ENCODE measurements at places on chromosomes 12 and 14.

DNA sequence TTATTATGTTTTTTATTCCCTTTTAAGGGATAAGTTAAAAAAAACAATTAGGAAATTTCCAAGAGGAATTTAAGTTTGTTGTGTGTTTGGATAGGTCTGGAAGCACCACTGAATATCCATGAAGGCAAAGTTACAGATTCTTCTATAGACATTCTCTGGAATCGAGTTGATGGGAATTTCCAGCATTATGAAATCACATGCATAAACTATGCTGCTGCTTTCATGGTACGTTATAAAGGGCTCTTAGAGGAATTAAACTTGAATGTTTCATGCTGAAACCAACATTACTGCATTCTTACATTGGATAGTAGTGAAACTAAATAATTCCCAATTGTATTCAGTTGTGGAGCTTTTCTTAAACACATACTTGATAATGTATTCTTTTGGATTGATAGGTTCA is 21.5 kb upstream of the PTPRQ start:
- no peak for DNase-seq

- no peak for DNase-seq
These were observed 40.0 kb downstream of the FBRSL1 start for GRCh38 chr12:132529906-132530305.

GRCh38 chr14:90999299-90999698 is 61.1 kb downstream of the RPS6KA5 start:
- no peak for DNase-seq

DNA sequence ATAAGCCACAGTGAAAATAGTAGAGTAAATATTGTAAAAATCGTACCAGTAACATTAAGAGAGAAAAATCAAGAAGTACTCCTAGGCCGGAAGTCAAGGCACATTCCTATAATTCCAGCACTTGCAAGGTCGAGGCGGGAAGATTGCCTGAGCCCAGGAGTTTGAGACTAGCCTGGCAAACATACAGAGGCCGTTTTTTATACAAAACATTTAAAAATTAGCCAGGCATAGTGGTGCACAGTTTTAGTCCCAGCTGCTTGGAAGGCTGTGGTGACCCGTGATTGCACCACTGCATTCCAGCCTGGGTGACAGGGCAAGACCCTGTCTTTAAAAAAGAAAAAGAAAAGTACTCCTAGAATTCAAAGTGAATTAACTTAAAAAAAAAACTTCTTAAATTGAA is 341.8 kb downstream of the C12orf50 start:
- no peak for DNase-seq

- no peak for DNase-seq
These were observed 35.0 kb upstream of the CCND2 start for GRCh38 chr12:4238577-4238976.

GRCh38 chr14:105891221-105891602 is 364.8 kb downstream of the TMEM121 start:
- DNase-seq: no peak

- peak; percentile 93 for DNase-seq
These were observed at the start of gene POMT2 for GRCh38 chr14:77320238-77320935. Gene POMT2, minus strand, starts transcription at chr14:77320883. Its CDS starts 202 bp downstream, at chr14:77320681.

- no peak for DNase-seq
These were observed 12.4 kb downstream of the LUM start for GRCh38 chr12:91098941-91099340.

- DNase-seq: no peak
These were observed 2.3 kb downstream of the METTL1 start for GRCh38 chr12:57769594-57769993.

DNA sequence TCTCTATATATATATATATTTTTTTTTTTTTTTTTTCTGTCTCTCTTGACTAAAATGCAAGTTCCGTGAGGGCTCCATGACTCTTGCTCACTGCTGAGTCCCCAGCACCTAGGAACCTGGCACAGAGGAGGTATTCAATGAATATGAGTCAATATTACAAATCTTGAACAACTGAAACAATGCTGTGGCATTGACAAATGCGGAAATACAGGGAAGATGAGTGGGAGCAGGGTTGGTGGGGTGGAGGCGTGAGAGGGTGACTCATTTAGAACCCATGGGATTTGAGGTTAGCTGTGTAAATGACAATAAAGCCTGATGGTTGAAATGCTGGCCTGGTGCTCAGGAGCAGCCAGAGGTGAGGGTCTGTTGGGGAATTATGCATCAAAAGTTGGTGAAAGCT is 121.7 kb upstream of the FUT8 start:
- peak; percentile 53 for DNase-seq

GRCh38 chr12:101653030-101653429 is 44.4 kb upstream of the CHPT1 start:
- no peak for DNase-seq

DNA sequence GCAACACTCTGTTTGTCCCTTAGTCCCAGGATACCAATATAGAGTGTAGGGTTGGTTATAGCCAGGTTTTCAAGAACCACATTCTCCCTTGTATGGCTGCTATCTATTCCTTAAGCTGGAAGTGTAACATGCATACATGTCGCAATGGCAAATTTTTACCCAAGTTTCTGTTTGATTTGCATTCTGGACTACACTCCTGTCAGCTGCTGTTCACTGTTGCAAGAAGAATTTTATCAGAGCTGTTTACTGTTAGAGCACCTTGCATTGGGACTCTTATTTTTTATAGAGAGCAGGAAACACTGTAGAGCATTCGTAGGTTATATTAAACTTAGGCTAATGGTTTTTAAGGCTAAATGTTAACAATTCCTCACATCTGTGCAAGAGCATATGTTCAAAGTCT is 376.0 kb upstream of the LRFN5 start:
- DNase-seq: no peak

- DNase-seq: no peak
These were observed 172.8 kb downstream of the NELL2 start for GRCh38 chr12:44703182-44703910.

- no peak for DNase-seq
These were observed 733 bp upstream of the PPFIBP1 start for GRCh38 chr12:27523305-27523641.

DNA sequence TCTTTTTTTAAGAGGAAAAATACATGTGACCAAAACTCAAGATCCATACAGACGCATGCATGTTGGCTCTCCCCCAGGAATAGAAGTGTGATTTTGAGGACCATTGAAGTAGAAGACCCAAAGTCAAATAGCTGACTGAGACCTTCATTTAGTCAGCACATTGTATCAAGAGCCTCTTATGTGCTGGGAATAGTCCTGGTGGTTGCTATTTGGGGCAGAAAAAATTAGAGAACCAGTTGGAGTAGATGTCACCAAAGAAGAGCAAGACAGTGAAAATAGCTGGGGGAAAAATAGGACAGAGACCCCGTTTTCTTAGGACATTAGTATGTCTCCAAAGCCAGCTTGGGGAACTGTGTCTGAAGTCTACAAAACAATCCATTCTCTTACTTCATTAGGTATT is 93.6 kb downstream of the PELI2 start:
- no peak for DNase-seq
